ENCODE measurements at places on chromosomes 12 and 14.
A peak's percentile ranks its signal among the peaks of the same experiment; 100 is the strongest.

DNA sequence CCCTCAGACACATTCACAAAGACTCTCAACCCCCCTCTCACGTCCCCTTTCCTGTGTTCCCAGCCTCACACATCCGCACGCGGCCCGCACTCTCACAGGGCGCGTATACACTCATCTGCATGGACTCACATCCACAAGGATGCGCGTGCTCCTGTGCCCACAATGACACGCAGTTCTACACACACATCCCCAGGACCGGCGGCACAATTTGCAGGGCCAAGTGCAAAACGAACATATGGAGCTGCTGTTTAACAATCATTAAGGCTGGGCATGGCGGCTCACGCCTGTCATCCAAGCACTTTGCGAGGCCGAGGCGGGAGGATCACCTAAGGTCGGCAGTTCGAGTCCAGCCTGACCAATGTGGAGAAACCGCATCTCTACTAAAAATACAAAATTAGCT lies 36.4 kb upstream of the EML1 start:
- no peak for DNase-seq

GRCh38 chr12:109888179-109889020 lies 8.1 kb upstream of the GLTP start:
- no peak for DNase-seq

DNA sequence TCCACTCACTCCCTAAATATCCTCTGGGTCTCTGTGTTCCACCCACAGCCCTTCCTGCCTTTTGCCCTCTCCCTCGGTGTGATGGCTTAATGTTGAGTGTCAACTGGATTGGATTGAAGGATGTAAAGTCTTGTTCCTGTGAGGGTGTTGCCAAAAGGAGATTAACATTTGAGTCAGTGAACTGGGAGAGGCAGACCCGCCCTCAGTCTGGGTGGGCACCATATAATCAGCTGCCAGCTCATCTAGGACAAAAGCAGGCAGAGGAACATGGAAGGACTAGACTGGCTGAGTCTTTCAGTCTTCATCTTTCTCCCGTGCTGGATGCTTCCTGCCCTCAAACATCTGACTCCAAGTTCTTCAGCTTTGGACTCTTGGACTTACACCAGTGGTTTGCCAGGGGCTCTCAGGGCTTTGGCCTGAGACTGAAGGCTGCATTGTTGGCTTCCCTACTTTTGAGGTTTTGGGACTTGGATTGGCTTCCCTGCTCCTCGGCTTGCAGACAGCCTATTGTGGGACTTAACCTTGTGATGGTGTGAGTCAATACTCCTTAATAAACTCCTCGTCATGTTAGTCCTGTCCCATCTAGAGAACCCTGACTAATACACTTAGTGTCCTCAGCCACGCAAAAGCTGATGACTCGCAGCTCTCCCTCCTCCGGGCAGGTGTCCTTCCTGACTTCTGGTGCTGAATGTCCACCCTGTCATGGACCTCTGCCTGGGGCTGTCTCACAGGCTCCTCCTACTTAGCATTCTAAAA lies 5.9 kb downstream of the DGLUCY start:
- no peak for DNase-seq

DNA sequence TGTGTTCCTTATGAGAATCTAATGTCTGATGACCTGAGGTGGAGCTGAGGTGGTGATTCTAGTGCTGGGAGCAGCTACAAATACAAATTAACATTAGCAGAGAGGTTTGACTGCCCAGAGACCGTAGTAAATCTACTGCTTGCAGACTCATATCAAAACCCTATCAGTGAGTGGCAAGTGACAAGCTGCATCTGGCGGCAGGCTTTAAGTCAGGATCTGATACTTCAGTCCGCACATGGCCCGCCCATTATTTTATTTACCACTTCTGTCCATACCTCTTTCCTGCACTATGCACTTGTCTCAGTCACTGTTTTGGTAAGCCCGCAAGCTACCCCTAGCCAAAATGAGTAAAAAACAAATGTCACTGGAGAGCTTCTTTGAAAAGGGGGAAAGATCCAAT lies 11.4 kb downstream of the CEP128 start:
- peak; percentile 40 for DNase-seq

GRCh38 chr12:132899033-132899432 lies 11.6 kb upstream of the CHFR start:
- DNase-seq = no peak

Measured in GM12864 (cell line).